Renal cortex interstitium (tissue), 15 donors: ENCODE measurements at places on chromosomes 7 and 10. TPM values are rescaled to one million over a fixed set of nuclear protein-coding genes. Genes with fewer than 3 reads are reported as not detected.

Gene ASIC3
- polyA plus RNA-seq = 2.5 TPM

Gene ZNF853
- 18.8 TPM for polyA plus RNA-seq

Gene EPO
- 0.14 TPM for polyA plus RNA-seq

Gene LRRD1
- 0.50 TPM for polyA plus RNA-seq

Gene C10orf62
- 0.27 TPM for polyA plus RNA-seq
